Left hindlimb (tissue), 1 donor: ENCODE measurements at places on chromosomes 5 and 9.

DNA sequence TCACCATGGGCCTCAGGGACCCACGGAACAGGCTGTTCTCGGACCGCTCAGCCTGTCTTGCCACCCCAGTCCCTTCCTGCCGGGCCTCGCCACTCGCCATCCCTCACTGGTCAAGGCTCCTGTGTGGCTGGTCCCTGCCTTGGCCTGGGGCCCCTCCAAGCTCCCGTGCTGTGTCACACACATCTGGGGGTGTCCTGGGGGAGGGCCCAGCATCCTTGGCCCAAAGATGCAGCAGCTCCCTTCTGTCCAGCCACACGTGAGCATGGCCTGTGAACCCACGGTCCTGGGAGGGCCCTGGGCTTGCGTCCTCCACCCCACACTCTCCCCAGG lies 425 bp upstream of the EGFL7 start:
- DNase-seq, result no peak

GRCh38 chr5:66933066-66933465 lies 263.5 kb downstream of the CD180 start:
- no peak for DNase-seq

GRCh38 chr9:2424619-2425033 lies 197.0 kb upstream of the VLDLR start:
- no peak for DNase-seq

- no peak for DNase-seq
These were observed 20.4 kb upstream of the DELE1 start for GRCh38 chr5:141903261-141903660.

GRCh38 chr5:125492977-125493376 lies 746.5 kb upstream of the ZNF608 start:
- DNase-seq, result no peak
